MCF 10A (cell line): ENCODE measurements at places on chromosomes 7 and 10. TPM values are rescaled to one million over a fixed set of nuclear protein-coding genes. Genes with fewer than 3 reads are reported as not detected.
A peak's percentile ranks its signal among the peaks of the same experiment; 100 is the strongest.

GRCh38 chr7:24668927-24669635, 88.2 kb downstream of the GSDME start:
- H3K4me3 ChIP-seq = no peak overlapping the region
- peak; percentile 28 for DNase-seq
- H3K36me3 ChIP-seq = no peaks in the 10 kb centered on the region
- peaks cover 21% of the 10 kb centered on the region for H3K4me1 ChIP-seq
- H3K27ac ChIP-seq = no peak overlapping the region
- H3K27me3 ChIP-seq = no peaks in the 10 kb centered on the region

GRCh38 chr10:78403781-78404180, 370.1 kb downstream of the RPS24 start:
- no peak overlapping the region for H3K4me3 ChIP-seq
- H3K4me1 ChIP-seq = peaks cover 9% of the 10 kb centered on the region
- H3K36me3 ChIP-seq = no peaks in the 10 kb centered on the region

GRCh38 chr10:45274364-45274763, 41.0 kb downstream of the OR13A1 start:
- H3K4me3 ChIP-seq = no peak overlapping the region
- DNase-seq = no peak
- H3K27ac ChIP-seq = no peak overlapping the region
- H3K4me1 ChIP-seq = no peaks in the 10 kb centered on the region

- no peaks in the 10 kb centered on the region for H3K36me3 ChIP-seq
- no peaks in the 10 kb centered on the region for H3K27me3 ChIP-seq
- no peak for DNase-seq
- no peak overlapping the region for H3K27ac ChIP-seq
- H3K4me3 ChIP-seq = no peak overlapping the region
- H3K4me1 ChIP-seq = no peaks in the 10 kb centered on the region
These were observed 412.8 kb upstream of the GALNT17 start for GRCh38 chr7:70719125-70719524.

DNA sequence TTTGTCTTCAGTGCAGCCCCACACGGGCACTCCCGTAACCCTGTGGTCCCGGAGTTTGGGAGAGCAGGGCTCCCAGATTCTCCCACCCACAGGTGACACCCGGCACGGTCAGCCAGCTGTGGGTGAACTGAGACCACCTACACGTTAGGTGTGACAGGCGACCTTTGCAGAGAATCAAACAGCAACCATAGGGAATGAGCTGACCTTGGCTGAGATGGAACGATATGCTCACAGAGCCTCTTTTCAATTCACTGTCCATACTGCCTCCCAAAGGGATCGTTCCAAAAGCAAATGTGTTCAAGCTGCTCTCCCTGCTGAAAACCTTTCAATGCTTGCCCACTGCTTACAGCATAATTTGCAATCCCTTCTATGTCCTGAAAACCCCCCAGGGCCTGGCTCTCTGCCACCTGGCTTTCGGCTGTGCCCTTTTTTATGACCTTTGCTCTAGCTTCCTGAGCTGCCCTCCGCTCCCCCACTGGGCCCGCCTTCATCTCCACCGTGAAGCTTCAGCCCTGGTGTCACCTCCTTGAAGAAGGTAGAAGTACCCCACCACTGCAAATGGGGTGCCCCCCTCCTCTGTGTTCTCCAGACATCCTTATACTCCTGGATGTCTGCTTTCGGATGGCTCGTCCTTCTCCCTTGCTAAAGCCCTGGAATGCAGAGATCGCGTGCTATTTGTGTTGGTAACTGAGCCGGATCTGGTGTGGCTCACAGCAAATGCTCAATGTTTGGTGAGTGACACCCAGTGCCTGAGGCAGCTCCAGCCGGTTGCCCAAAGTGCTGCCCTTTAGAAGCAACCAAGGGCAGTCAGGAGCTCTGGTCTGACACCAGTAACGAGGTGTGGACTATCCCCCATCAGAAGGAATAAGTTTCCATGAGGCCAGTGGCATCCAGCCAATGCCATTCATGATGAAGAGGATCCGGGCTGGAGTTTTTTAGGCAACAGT, 90.4 kb downstream of the KIAA1549 start:
- H3K4me3 ChIP-seq = no peak overlapping the region
- no peak for DNase-seq
- peak overlapping the region; percentile 82 for H3K27ac ChIP-seq
- peaks cover 7% of the 10 kb centered on the region for H3K36me3 ChIP-seq

- no peaks in the 10 kb centered on the region for H3K27me3 ChIP-seq
- no peak for DNase-seq
- no peaks in the 10 kb centered on the region for H3K4me1 ChIP-seq
- peaks cover 5% of the 10 kb centered on the region for H3K36me3 ChIP-seq
- no peak overlapping the region for H3K27ac ChIP-seq
These were observed 77.9 kb downstream of the HECTD2 start for GRCh38 chr10:91487911-91488582.

DNA sequence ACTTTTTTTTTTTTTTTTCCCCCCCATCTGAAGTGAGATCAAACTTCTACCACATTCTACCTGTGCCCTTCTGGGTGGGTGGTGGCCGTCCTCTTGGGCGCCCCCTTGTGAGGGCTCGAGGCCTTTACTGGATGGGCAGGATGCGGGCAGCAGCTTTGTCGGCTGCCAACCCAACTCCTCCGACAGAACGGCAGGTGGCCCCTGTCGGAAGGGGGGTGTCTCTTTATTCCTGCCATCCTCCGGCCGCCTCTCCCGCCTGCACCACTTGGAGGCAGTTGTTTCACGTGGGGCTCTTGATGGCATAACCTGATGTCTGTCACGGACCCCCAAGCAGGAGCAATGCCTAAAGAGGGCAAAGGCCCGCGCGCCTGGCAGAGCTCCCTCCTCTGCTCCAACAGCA, 31.0 kb downstream of the AMZ1 start:
- H3K4me1 ChIP-seq = peaks cover 6% of the 10 kb centered on the region
- H3K36me3 ChIP-seq = peaks cover 38% of the 10 kb centered on the region
- peak; percentile 18 for DNase-seq
- no peak overlapping the region for H3K4me3 ChIP-seq
- H3K27me3 ChIP-seq = no peaks in the 10 kb centered on the region

GRCh38 chr7:151125470-151125845, 39.2 kb downstream of the AGAP3 start:
- no peaks in the 10 kb centered on the region for H3K4me1 ChIP-seq
- H3K27ac ChIP-seq = no peak overlapping the region
- H3K4me3 ChIP-seq = no peak overlapping the region
- no peaks in the 10 kb centered on the region for H3K27me3 ChIP-seq
- H3K36me3 ChIP-seq = peaks cover 38% of the 10 kb centered on the region
- DNase-seq = no peak

DNA sequence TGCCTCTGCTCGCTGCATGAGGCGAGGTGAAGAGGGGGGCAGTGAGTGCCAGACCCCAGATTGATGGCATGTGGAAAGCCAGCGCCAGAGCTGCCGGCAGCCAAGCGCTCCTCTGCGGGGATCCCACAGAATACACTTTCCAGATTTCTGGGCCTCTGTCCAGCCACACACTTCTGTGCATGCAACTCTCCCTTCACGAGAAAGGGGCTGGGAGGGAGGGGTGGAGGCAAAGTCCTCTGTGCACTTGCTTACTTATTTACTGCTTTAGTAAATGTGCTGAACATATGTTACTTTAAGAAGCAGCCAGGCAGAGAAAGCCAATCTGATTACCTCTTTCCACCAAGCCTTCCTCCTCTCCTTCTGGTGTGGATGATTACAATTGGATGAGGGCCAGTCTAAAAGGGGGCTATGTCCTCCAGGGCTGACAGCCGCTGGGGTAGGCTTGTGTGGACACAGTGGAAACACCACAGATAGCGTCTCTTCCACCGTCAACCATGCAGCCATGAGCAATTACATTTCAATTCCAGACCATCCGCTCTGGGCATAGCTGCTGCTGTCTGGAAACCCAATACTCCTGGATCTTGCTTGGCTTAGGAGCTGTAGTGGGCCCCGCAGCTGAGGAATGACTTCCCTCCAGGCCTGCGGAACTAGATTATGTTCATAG, 322.8 kb upstream of the ANKRD30A start:
- no peak overlapping the region for H3K4me3 ChIP-seq
- H3K36me3 ChIP-seq = no peaks in the 10 kb centered on the region
- H3K27ac ChIP-seq = no peak overlapping the region
- no peak for DNase-seq
- no peaks in the 10 kb centered on the region for H3K4me1 ChIP-seq

DNA sequence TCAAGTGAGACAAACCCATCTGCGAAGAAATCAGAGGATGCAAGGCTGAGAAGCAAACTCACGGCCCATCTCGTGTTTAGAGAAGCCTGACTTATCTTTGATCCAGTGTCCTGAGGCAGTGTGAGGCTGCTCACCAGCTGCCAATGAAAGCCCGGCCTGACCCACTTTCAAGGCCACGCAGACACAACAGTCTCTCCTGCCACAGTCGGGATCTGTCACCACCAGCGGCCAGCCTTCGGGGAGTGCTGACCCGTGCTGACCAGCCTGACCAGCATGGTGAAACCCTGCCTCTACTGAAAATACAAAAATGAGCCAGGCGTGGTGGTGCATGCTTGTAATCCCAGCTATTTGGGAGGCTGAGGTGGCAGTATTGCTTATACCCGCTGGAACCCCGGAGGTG, 7.4 kb upstream of the DNAJB6 start:
- DNase-seq = no peak
- H3K4me3 ChIP-seq = no peak overlapping the region
- no peaks in the 10 kb centered on the region for H3K4me1 ChIP-seq
- no peak overlapping the region for H3K27ac ChIP-seq
- no peaks in the 10 kb centered on the region for H3K36me3 ChIP-seq

DNA sequence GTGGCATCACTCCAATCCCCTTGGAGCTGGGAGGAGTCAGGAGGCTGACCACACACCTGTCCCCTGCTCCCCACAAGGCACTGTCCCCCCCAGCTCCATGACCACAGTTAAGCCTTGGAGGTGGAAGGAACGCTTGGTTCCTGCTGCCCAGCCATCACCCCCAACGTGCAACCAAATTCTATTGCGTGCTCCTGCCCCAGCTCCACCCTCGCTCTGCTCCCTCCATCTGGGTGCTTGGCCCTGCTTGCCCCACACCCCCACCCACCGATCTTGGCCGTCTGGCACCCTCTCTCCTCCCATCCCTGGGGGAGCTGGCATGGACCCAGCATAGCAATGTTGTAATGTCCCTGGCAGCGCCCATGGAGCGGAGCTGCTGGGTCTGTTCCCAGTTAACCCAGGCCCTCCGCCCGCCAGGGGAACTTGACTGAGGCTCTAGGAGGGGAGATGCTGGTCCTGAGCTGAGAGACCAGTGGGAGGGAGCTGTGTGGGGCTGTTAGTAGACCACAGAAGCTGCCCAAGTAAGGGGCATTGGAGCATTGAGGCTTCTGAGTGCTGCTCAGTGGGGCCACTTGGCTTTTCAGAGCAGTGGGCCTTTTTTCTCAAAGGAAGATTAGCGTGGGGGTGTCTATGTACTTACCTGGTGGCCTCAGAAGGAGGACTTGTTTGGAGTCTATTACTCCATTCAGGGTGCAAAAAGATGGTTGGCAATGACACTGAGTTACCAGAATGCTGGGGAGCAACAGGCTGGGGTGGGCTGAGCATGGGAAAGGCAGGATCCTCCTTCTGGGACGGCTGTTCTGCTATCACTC, 1.1 kb downstream of the EPHB6 start:
- peak overlapping the region; percentile 82 for H3K4me3 ChIP-seq
- peaks cover 35% of the 10 kb centered on the region for H3K4me1 ChIP-seq
- peak; percentile 93 for DNase-seq
- peaks cover 33% of the 10 kb centered on the region for H3K27me3 ChIP-seq
- H3K36me3 ChIP-seq = no peaks in the 10 kb centered on the region
- no peak overlapping the region for H3K27ac ChIP-seq

DNA sequence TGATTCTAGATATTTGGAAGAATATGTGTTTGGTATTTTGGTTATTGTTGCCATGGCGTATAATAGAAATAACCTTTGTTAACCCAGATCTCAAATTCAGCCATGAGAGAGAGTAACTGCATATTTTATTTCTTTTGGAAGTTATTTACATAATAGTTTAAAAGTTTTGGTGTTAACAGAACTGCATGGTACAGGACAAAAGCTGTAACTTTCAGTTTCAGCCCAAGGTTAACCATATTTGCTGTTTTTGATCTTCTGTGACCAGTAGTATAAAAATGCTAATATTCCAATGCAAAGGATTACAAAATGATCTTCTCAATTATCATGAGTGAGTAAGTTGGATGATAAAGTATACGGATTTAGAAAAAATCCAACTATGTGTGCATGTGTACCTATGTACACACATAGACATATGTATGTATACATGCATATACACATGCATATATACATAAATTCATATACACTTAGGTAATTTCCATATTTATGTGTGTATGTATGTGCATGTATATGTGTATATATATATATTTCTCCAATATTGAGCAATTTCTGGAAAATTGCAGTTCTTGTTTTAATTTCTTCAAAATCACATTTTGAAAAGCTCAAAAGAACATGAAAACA, 38.0 kb upstream of the PIP4K2A start:
- H3K4me3 ChIP-seq = no peak overlapping the region
- no peak overlapping the region for H3K27ac ChIP-seq
- DNase-seq = no peak
- H3K36me3 ChIP-seq = peaks cover 7% of the 10 kb centered on the region
- H3K4me1 ChIP-seq = no peaks in the 10 kb centered on the region

- H3K27ac ChIP-seq = no peak overlapping the region
- H3K4me3 ChIP-seq = no peak overlapping the region
- H3K4me1 ChIP-seq = no peaks in the 10 kb centered on the region
These were observed 26.9 kb downstream of the CRHR2 start for GRCh38 chr7:30655096-30655970.

DNA sequence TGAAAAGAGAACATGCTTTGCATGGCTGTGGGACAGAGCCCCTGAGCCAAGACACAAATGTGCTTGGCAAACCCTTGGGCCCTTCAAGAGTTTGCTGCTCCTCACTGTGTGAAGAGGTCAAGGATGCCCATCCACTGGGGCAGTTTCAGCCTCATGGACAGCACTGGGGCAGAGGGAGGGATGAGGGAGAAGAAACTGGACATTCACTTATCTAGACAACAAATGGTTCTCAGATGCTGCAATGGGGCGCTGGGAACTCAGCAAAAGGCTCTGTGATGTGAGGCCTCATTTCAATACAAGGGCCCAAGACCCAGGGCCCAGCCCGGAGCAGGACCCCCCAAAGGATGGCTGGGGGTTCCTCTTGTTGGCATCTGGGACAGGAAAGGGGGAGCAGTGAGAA, 49.1 kb downstream of the EBF3 start:
- no peaks in the 10 kb centered on the region for H3K27me3 ChIP-seq
- no peak overlapping the region for H3K4me3 ChIP-seq
- no peak for DNase-seq
- H3K27ac ChIP-seq = no peak overlapping the region
- no peaks in the 10 kb centered on the region for H3K36me3 ChIP-seq
- no peaks in the 10 kb centered on the region for H3K4me1 ChIP-seq

GRCh38 chr7:116786791-116787443, 75.5 kb upstream of the CAPZA2 start:
- H3K4me1 ChIP-seq = peaks cover 4% of the 10 kb centered on the region
- H3K4me3 ChIP-seq = no peak overlapping the region
- H3K36me3 ChIP-seq = peaks cover under 1% of the 10 kb centered on the region
- no peak overlapping the region for H3K27ac ChIP-seq
- peak; percentile 55 for DNase-seq
- H3K27me3 ChIP-seq = no peaks in the 10 kb centered on the region

- no peaks in the 10 kb centered on the region for H3K36me3 ChIP-seq
- no peaks in the 10 kb centered on the region for H3K4me1 ChIP-seq
- H3K27ac ChIP-seq = no peak overlapping the region
- H3K4me3 ChIP-seq = no peak overlapping the region
These were observed 120.8 kb upstream of the HPS1 start for GRCh38 chr10:98567391-98568133.

WASHC2C gene
- total RNA-seq = 18.2 and 24.5 TPM in 2 replicates

LRRC17 gene
- 0.21 and 0.83 TPM in 2 replicates for total RNA-seq

C7orf57 gene
- 0.37 and 0.52 TPM in 2 replicates for total RNA-seq

DEPP1 gene
- total RNA-seq = 0.76 and 0.84 TPM in 2 replicates

EN2 gene
- not detected in 2 replicates for total RNA-seq

LLCFC1 gene
- total RNA-seq = not detected in 2 replicates

NPTX2 gene
- not detected in 2 replicates for total RNA-seq
